ENCODE measurements at places on chromosomes 6 and 20. TPM values are rescaled to one million over a fixed set of nuclear protein-coding genes. Genes with fewer than 3 reads are reported as not detected.

GRCh38 chr6:76220805-76221204 lies 148.3 kb upstream of the IMPG1 start:
- no peak for DNase-seq

DNA sequence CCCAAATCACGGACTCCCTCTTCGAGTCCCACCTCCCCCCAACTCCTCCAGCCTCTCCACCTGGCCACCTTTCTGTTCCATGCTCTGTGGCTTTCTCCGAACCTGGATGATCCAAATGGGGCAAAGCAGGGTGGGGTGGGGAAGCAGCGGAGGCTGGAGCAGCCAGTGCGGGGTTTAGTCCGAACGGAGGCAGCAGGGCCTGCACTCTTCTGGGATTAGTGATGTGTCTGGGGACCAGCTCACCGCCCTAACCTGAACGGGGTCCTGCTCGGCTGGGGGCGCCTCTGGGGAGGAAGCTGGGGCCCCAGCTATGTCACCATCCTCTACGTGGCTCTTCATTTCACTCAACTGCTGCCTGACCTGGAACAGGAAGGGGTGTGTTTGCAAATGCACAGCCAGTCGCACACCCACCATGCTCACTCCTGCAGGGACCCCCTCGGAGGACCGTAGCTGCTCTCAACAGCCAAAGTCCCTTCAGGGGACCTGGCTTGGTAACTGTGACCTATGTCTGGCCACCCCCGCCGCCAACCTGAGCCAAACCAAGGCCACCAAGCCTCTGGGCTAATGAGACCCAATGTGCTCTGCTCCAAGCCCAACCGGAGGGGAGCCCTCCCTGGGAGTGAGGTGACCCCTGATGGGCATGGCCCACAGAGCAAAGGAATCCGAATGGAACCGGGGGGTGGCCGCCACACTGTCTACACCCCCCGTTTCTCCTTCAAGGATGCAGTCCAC lies 46.8 kb downstream of the DSTN start:
- DNase-seq: peak; percentile 78

GRCh38 chr20:17947474-17947815 lies 21.1 kb downstream of the SNX5 start:
- no peak for DNase-seq

- DNase-seq: peak; percentile 58
Observed at GRCh38 chr20:38872491-38873049, 53.6 kb upstream of the FAM83D start.

GRCh38 chr20:24695529-24696225 lies 226.2 kb downstream of the SYNDIG1 start:
- DNase-seq: no peak

DNA sequence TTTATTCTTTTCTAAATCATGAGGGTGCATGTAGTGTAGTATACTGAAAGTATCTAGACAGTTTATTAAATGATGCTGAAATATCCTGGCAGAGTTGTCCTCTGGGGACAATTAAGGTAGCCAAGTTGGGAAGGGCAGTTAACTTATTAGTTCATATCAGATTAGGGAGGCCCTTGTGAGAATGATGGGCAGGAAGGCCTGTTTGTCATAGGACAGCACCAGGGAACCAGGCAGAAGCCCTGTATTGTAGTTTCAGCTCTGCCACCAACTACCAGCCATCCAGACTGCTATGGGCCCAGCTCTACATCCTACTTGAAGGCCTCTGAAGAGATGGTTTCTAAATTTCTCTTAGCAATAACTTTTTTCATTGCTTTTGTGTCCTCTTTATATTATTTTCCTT lies 4.0 kb downstream of the MYLIP start:
- DNase-seq: no peak

GRCh38 chr6:158488065-158488464 lies 71.8 kb upstream of the TMEM181 start:
- DNase-seq: no peak

Gene BHLHE23
- total RNA-seq: not detected

Gene IGF2R
- 62.7 TPM for total RNA-seq

Gene GHRH
- total RNA-seq: not detected

DNA sequence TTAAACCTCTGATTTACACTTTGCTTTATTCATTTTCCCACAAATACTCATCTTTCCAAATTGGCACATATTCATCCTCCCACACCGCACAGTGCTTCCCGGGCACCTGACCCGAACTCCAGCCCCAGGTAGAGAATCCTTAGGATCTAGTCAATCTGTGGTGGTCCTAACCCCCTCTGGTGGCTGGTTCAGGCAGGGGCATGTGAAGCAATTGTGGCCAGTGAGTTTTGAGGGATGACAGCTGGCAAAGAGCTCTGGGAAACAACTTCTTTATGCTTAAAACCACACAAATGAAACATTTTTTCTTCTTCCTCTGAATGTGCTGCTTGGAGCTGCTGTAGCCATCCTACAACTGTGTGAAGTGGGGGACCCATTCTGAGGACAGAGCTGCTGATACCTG lies 54.7 kb downstream of the ELOVL5 start:
- no peak for DNase-seq

Gene APCDD1L
- 1.5 TPM for total RNA-seq

DNA sequence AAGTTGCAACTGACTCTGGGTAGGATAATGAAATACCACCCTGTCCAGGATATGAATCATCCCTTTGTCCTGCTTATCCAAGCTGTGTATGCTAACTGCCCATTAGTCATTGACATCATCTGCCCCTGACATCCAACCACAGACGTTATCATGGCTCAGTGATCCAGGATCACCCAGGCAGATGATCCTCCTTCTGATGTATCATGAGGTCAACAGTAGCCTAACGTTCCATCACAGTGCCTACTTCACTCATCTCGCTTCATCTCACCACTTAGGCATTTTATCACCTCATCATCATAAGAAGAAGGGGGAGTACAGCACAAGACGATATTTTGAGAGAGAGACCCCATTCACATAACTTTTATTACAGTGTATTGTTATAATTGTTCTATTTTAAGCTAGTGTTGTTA lies 13.4 kb upstream of the BTN3A2 start:
- DNase-seq: no peak

Gene OR12D3
- total RNA-seq: not detected

- no peak for DNase-seq
Observed at GRCh38 chr6:1146500-1146899, 165.4 kb upstream of the FOXQ1 start.

- DNase-seq: no peak
Observed at GRCh38 chr6:31779908-31780307, 2.8 kb upstream of the VWA7 start.

GRCh38 chr6:170028629-170029345 lies 262.1 kb downstream of the DLL1 start:
- DNase-seq: peak; percentile 65

DNA sequence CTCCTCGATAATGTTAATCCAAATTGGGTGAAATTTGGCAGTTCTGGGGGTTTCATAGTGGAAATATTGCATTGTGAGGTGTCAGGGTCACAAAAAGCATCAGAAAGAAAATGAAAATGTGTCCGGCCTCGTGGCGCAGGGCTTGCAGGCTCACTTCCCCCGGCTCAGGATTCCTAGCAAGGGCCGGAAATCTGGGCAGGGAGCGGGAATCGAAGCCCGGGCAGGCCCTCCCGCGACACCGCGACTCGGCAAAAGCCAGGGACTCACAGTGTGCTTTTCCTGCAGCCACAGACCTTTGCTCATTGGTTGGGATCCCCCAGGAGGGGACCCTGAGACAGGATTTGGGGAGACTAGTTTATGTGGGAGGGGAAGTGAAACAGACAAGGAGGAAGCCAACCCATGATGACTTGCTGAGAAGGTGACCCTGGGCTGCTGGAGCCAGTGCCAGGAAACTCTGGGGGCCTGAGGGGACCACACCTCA lies 847 bp upstream of the CD93 start:
- peak; percentile 92 for DNase-seq

Gene CNR1
- total RNA-seq: 11.1 TPM
